ENCODE measurements at places on chromosomes 4 and X. TPM values are rescaled to one million over a fixed set of nuclear protein-coding genes. Genes with fewer than 3 reads are reported as not detected.

The IDS gene
- 17.0 TPM for total RNA-seq

The COL25A1 gene
- total RNA-seq = 9.7 TPM

The CTAG2 gene
- not detected for total RNA-seq

The ITGB1BP2 gene
- 140 TPM for total RNA-seq

The VCX3B gene
- not detected for total RNA-seq

The TEX13B gene
- not detected for total RNA-seq

The SSX5 gene
- not detected for total RNA-seq

The BEX5 gene
- 0.09 TPM for total RNA-seq

The SNCA gene
- 16.5 TPM for total RNA-seq

The POLN gene
- total RNA-seq = 3.4 TPM

DNA sequence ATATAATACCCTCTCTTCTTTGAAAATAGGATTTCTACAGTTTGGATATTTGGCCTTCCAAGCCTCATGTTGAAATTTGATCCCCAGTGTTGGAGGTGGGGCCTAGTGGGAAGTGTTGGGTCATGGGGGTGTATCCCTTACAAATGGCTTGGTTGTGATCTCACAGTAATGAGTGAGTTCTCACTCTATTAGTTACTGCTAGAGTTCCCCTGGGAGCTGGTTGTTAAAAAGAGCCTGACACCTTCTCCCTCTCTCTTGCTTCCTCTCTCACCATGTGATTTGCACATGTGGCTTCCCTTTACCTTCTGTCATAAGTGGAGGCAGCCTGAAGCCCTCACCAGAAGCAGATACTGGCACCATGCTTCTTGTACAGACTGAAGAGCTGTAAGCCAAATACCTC lies 73.9 kb downstream of the HDAC8 start:
- no peak for DNase-seq

GRCh38 chrX:155086202-155086840 lies 15.0 kb downstream of the BRCC3 start:
- peak; percentile 19 for DNase-seq

GRCh38 chrX:120464411-120464810 lies 4.7 kb downstream of the LAMP2 start:
- DNase-seq = no peak

DNA sequence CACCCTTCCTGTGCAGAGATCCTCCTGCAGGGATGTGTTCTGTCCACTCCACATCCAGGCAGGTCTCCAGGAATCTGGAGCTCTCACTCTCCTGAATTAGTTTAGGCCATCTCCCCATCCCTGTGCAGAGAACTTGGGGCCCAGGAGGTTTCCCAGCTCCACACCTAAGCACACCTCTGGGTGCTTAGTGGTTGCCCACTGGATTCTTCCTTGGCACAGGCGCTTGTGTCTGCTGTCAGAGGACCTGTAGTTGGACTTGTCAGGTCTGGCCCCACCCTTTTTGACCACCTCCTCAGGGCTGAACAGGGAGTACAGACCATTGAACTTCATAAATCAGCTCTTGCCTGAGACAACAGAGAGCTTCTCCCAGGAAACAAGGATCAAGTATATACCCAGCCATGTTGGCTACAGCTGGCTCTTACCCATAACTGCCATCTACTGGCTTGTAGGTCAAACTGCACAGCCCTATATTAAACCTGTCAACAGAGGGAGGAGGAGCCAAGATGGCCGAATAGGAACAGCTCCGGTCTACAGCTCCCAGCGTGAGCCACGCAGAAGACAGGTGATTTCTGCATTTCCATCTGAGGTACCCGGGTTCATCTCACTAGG lies 275.5 kb downstream of the PPARGC1A start:
- DNase-seq = no peak

GRCh38 chr4:71355045-71355444 lies 16.2 kb downstream of the SLC4A4 start:
- DNase-seq = no peak

DNA sequence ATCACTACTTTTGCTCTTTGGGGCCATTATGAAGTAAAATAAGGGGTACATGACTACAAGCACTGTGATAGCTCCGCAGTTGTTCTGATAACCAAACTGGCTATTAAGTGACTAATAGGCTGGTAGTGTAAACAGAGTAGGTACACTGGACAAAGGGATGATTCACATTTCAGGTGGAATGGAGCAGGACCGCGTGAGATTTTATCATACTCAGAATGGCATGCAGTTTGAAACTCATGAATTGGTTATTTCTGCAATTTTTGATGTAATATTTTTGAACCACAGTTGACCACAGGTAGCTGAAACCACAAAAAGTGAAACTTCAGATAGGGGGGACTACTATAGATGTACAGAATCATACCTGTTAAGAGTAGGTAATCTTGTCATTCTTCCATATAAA lies 55.8 kb downstream of the PAK3 start:
- no peak for DNase-seq

GRCh38 chr4:22900876-22901275 lies 208.1 kb downstream of the GBA3 start:
- no peak for DNase-seq

DNA sequence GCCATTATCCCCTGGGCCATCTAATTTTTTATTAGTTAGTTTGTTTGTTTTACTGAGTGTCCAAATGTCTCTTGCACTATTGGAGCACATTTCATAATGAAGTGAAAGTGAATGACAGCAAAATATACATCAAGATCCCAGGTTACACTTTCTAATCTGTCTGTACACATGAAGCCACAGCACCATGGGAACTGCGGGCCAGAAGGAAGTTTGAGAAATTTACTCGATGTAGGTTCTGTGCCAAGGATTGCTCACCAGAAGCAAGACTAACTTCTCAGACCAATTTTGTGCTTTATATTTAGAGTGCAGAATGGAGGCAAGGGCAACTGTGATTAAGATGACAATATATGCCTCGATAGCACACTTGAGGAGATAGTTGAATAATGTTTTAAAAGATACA lies 258.0 kb downstream of the COL25A1 start:
- DNase-seq = no peak

- no peak for DNase-seq
Measured at GRCh38 chr4:113457121-113457520, 304.4 kb downstream of the CAMK2D start.

GRCh38 chrX:7552760-7553159 lies 290.2 kb upstream of the VCX start:
- no peak for DNase-seq

DNA sequence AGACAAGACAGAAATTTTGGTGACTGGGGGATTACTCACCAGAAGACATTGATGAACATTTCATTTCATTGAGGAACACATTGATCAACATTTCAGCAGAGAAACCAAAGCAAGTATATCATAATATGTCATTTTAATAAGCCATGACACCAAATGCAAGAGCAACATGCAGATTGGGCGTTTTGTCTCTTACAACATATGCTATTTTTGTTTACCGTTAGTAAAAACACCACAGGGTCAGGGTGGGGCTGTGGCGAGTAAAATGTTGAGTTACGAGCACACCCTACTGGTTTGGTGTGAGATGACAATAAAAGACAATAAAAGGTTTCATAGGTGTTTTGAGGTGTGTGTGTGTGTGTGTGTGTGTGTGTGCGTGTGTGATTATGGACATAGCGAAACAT lies 294.5 kb downstream of the PDGFC start:
- DNase-seq = peak; percentile 47

DNA sequence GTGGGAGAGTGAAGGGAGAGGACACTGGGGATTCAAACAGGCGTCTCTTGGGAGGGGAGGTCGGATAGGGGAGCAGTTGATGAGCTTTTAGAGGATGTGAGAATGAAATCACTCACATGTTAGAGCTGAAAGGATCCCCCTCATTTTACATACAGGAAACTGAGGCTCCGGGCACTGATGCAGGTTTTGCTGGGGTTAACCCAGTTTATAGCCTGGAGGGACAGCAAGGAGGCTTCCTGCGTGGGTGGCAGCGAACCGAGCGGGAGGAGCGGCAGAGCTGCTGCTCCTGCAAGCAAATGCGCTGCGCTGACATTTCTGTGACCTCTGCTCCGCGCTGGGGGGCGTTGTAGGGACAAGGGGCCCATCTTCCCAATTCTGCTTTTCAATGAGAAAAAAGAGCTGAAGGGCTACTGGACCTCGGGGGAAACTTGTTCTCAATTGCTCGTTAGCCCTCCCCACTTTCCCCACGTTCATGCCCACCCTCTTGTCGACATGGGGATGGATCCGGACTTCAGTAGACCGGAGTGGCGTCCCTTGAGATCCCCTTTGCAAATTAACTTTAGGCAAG lies 1.2 kb upstream of the NEUROG2 start:
- no peak for DNase-seq

GRCh38 chr4:8282134-8282641 lies 12.6 kb downstream of the HTRA3 start:
- no peak for DNase-seq

DNA sequence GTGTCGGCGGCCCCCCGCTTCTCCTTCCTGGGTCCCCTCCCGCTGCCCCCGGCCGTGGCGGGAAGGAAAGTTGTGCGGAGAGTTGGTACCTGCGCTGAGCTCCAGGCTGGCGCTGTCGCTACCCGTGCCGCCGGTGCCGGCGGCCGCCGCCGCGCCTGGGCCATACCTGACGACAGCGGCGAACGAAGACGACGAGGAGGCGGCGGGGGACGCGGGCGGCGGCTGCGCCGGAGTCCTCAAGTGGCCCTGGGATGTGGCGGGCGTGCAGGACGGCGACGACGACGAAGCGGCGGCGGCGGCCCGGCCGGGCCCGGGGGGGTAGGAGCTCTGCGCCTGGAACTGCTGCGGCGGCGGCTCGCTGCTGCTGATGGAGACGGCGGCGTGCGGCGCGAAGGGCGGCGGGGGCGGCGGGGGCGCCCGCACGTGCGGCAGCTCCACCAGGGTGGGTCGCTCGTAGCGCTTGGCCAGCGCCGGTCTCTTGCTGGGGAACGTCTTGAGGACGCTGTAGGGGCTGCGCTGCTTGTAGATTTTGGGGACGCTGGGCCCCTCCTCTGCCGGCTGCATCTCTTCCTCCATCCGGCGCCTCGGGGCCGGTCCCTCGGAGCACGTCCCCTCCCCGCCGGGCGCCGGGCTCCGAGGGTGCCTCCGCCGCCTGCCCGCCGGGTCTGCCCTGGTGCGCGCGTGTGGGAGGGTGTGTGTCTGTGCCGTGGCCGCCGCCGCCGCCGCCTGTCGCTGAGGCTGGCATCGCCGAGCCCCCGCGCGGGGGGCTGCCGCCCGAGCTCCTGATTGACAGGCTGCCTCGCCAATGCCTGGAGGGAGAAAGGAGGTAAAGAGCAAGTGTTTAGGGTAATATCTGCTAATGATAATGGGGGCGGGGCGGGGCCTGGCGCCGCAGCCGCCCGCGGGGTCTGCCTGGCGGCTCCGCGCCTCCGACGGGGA lies 618 bp downstream of the BEND4 start:
- peak; percentile 49 for DNase-seq

GRCh38 chr4:151361126-151361525 lies 35.7 kb upstream of the SH3D19 start:
- no peak for DNase-seq

DNA sequence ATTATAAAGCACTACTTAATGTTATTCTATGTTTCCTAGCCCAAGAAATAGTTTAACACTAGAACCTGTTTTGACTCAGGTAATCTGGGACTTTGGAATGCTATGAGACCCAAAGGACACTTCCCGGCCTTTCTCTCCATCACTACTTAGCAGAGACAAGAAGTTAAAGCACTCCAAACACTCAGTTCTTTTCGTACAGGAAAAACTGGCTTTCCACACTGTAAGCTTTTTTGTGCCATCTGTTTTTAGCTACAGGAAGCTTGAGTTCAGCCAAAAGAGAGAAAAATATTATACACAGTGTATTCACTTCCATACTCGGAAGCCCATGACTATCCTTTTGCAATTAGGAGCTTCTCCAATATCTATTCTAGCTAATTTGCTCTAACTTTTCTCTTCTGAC lies 7.9 kb upstream of the FGF13 start:
- peak; percentile 78 for DNase-seq

GRCh38 chr4:6668391-6668790 lies 25.3 kb upstream of the S100P start:
- DNase-seq = no peak

DNA sequence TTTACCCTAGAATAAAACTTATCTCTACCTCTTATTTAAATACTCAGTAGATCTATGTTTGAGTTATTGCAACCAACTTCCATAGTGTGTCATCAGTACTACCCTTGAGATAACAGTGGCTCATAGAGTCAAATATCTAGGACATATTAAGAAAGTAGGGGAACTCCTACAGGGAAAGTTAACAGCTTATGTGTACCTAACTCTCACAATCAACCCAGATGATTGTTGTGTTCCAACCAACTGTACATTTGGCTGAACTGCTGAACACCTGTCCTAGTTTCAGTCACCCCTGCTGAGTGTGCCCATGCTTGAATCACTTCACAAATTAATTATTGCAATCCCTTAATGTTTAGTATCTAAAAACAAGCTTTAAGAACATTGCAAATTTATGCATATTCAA lies 244.2 kb upstream of the GRID2 start:
- no peak for DNase-seq

DNA sequence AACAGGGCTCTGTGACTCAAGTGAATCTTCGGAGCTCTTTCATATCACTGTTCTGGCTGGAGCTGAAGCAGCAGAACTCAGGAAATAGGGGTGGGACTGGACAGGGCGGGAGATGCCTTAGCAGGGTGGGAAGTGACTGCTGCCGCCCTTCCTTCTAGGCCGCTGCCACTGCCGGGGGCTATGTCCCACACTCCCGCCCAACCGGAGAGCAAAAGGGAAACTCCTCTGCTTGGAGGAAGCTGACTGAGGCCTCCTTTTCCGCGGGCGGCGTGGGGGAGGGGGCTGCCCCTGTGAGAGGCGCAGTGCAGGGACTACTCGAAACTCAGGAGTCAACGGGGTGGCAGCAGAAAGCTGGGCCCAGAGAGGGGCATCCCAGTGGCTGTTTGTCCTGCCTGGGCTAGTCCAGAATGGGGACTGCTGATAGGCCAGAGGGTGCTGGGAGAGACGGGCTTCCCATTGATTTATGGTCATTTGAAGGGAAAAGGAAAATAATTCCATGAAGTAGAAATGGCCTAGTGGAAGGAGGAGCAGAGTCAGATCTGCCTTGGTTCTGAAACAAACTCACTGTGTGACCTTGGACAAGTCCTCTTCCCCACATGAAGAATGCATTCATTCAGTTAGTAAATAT lies 36.9 kb downstream of the STARD8 start:
- DNase-seq = peak; percentile 74

DNA sequence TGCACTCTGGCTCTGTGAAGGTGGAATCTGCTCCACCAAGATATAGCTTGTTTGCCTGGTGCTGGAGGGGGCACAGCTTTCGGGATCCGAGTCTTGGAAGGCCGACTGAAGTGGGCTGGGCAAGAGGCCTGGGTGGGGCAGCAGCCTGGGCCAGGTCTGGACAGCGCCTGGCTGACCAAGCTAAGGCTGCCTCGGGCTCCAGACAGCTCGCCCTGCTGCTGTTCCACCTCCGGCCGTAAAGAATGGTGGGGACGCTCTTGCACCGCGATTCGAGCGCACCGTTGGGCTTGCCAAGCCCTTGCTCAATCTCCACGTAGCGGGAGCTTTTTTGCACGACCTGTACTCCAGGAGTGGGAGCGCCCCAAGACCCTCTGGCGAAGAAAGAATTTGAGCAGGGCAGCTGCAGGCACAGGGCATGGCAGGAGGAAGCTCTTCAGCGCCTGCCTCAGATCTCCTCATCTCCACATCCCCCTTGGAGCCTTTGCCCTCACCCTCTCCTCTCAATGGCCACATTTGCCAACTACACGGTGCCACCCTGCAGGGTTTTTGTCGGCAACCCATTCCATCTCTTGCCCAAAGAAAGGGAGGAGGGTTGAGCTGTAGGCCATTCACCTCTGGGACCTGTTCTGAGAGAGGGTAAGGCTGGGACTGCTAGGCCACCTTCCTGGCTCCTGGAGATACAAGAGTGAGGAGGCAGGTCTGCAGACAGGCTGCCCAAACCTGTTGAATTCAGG lies 18.9 kb downstream of the CNGA2 start:
- peak; percentile 74 for DNase-seq

GRCh38 chr4:15239866-15240265 lies 188.0 kb upstream of the C1QTNF7 start:
- peak; percentile 93 for DNase-seq
